ENCODE measurements at places on chromosomes 11 and 22. TPM values are rescaled to one million over a fixed set of nuclear protein-coding genes. Genes with fewer than 3 reads are reported as not detected.

CELSR1 gene
- total RNA-seq, result 1.1 TPM

ARHGAP42 gene
- not detected for total RNA-seq

CCDC87 gene
- total RNA-seq, result 0.25 TPM

SAAL1 gene
- 21.3 TPM for total RNA-seq

C11orf65 gene
- total RNA-seq, result 0.30 TPM

PANX2 gene
- total RNA-seq, result 0.16 TPM

MALAT1 gene
- total RNA-seq, result 31,509 TPM

CD44 gene
- 1,283 TPM for total RNA-seq

GRCh38 chr22:32040324-32040904 is 2.6 kb upstream of the SLC5A1 start:
- no peak for DNase-seq
- H3K27me3 ChIP-seq, result peaks cover 26% of the 10 kb centered on the region
- no peaks in the 10 kb centered on the region for H3K4me1 ChIP-seq
- H3K36me3 ChIP-seq, result no peaks in the 10 kb centered on the region
- H3K27ac ChIP-seq, result no peak overlapping the region
- H3K4me3 ChIP-seq, result no peak overlapping the region

DNA sequence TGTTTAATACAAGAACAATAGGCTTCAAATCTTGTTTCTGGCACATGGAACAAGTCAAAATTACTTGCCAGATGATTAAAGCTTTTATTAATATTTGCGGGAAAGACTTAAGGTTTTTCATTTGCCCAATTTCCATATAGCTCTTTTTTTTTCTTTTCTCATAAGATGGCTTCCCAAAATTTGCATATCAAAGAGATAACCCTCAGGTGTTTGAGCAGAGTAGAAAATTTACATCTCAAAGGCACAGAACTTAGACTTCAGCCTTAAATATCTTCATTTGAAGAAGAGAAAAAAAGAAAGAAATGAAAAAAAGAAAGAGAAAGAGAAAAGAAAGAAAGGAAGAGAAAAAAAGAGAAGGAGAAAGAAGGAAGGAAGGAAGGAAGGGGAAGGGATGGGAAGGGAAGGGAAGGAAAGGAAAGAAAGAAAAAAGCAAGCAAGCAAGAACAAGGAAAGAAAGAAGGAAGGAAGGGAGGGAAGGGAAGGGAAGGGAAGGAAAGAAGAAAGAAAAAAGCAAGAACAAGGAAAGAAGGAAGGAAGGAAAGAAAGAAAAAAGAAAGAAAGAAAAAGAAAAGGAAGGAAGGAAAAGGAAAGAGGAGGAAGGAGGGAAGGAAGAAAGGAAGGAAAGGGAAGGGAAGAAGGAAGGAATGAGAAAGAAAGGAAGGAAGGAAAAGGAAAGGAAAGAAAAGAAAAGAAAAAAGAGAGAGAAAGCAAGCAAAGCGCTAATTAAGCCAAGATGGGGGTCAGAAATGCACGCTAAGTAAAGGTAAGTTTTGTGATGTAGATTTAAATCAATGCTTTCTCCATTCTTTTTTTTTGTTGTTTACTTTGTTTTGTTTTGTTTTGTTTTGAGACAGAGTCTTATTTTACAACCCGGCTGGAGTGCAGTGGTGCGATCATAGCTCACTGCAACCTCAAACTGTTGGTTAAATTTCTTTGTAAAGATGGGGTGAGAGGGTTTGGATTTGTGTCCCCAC is 20.2 kb upstream of the IFITM3 start:
- H3K27ac ChIP-seq, result no peak overlapping the region
- no peak overlapping the region for H3K4me3 ChIP-seq
- DNase-seq, result no peak
- H3K27me3 ChIP-seq, result no peaks in the 10 kb centered on the region
- peaks cover 19% of the 10 kb centered on the region for H3K4me1 ChIP-seq

DNA sequence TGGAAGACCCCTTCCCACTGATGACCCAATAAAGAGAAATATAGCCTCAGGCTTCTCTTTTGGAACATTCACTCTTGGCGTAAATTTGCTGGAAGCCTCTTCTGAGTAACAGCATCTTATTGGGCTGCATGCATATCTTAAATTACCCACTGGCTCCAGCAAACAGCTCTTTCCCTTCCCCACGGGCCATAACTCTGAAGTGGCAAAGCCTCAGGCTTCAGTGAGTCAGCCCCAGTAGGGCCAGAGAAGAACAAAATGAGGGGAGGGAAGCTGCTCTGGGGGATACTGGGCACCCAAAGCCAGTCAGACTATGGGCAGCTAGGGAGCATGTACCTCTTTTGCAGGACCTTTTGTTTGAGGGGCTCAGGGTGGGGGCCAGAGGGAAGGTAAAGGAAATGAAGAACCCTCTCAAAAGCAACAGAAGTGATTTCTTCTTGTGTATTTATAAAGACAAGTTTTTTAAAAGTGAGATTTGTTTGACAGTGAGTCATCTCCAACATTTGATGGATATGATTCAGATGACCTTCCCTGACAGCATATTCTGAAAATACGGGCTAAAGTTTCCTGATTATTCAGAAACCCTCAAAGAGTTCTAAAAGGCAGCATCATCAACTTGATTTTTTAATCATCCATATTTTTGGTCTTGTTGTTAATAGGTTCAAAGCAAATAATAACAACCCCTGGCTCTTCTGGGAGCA is 203.4 kb downstream of the KIF18A start:
- H3K27ac ChIP-seq, result no peak overlapping the region
- H3K4me1 ChIP-seq, result no peaks in the 10 kb centered on the region
- no peak for DNase-seq
- no peaks in the 10 kb centered on the region for H3K36me3 ChIP-seq
- peaks cover 2% of the 10 kb centered on the region for H3K27me3 ChIP-seq

DNA sequence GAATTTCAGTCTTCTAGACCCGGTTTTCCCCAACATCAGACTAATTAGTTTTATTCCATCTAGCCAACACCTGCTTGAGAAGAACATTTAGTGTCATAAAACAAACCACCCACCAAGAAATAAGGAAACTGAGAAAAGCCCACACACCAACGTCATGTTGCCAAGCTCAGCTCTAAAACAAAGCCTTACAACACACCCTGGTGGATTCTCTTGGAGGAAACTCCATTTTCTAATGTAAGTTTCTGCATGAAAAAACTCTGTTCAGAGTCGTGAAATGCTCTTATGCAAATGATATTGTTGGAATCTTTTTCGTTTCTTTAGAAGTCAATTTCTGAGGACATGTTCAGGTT is 105.0 kb upstream of the RAG2 start:
- no peak overlapping the region for H3K27ac ChIP-seq
- no peaks in the 10 kb centered on the region for H3K4me1 ChIP-seq
- no peaks in the 10 kb centered on the region for H3K36me3 ChIP-seq
- no peak overlapping the region for H3K4me3 ChIP-seq
- H3K27me3 ChIP-seq, result peaks cover 3% of the 10 kb centered on the region

DNA sequence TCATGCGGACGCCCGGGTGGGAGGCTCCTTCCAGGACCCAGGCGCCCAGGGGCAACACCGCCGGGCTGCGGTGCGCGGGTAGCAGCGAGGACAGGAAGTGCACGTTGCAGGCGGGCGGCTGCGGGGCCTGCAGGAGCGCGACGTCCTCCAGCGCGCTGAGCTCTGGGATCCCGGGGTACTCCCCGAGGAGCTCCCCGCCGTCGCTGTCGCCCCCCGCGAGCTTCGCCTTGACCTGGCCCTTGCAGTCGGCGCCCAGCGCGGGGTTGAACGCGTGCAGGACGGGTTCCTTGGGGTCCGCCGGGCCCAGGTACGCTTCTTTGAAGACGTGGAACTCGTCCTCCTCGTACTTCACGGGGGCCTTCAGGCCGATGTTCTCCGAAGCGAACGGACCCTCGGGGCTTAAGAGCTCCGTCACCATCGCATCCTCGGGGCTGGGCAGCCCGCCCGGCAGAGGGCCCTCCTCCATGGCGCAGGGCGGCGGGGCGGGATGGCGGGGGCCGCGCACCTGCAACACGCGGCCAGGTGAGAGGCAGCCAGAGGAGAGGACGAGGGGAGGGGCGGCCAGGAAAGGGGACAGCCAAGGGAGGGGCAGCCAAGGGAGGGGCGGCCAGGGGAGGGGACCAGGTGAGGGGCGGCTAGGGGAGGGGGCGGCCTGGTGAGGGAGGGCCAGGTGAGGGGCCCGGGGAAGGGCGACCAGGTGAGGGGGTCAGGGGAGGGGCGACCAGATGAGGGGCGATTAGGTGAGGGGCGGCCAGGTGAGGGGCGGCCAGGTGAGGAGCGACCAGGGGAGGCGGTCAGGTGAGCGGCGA is 921 bp downstream of the TESMIN start:
- no peaks in the 10 kb centered on the region for H3K27me3 ChIP-seq
- peak overlapping the region; percentile 12 for H3K4me3 ChIP-seq
- H3K4me1 ChIP-seq, result peaks cover 18% of the 10 kb centered on the region
- H3K36me3 ChIP-seq, result peaks cover 8% of the 10 kb centered on the region
- DNase-seq, result peak; percentile 35

- peaks cover 32% of the 10 kb centered on the region for H3K4me1 ChIP-seq
- H3K4me3 ChIP-seq, result peak overlapping the region; percentile 88
- H3K27me3 ChIP-seq, result no peaks in the 10 kb centered on the region
- H3K36me3 ChIP-seq, result peaks cover 59% of the 10 kb centered on the region
- H3K27ac ChIP-seq, result peak overlapping the region; percentile 37
Measured at GRCh38 chr11:112085822-112086421, 634 bp downstream of the TIMM8B start.

DNA sequence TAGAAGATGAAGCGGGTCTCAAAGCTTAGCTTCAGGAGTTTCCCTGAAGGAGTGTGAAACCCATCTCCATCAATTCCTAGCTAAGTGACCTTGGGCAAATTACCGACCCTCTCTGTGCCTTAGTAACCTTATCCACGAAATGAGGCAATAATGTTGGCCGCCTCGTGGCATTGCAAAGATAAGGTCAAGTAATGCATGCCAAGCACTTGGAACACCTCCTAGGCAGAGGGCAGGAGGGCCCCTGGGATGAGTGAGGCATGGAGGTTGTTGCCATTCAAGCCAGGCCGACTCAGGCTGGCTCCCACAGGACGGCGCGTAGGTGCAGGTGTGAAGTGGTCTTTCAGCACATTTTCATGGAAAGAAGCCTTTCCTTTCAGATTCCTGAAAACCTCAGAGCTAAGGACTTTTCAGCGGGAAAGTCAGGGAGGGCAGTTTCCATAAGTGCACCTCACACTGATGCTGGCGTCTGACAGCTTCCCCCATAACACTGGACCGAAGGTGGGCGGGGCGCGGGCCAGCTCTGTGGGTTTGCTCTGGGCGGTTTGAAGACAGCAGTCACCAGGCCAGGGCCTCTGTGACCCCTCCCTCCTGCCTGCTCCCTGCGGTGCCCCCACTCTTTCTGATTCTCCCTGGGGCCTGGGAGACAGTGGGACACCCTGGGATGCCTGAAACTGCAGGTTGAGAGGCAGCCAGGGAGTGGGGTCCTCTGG is 25.2 kb downstream of the RPS6KA4 start:
- H3K36me3 ChIP-seq, result no peaks in the 10 kb centered on the region
- no peaks in the 10 kb centered on the region for H3K27me3 ChIP-seq
- DNase-seq, result no peak
- H3K4me3 ChIP-seq, result no peak overlapping the region

DNA sequence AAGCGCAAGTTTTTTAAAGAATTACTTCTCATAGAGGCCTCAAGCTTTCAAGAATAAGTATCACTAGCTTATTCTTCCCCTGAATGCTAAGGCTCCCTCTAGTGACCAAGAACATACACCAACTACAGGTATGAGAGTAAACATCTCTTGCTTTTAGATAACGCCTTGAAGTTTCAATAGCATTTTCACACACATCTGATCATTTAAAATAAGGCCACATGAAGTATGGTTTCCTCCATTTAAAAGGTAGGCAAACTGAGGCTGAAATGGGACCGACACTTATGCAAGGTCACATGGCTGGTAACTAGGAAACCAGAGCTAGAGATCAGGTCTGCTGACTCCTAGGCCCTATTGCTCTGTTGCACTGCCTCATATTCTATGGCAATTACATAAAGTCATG is 66.5 kb downstream of the CCDC34 start:
- no peaks in the 10 kb centered on the region for H3K4me1 ChIP-seq
- H3K27ac ChIP-seq, result no peak overlapping the region
- H3K27me3 ChIP-seq, result no peaks in the 10 kb centered on the region

- no peaks in the 10 kb centered on the region for H3K27me3 ChIP-seq
- no peaks in the 10 kb centered on the region for H3K36me3 ChIP-seq
- peaks cover 16% of the 10 kb centered on the region for H3K4me1 ChIP-seq
- H3K27ac ChIP-seq, result no peak overlapping the region
- H3K4me3 ChIP-seq, result no peak overlapping the region
Measured at GRCh38 chr22:30209642-30210041, 36.9 kb downstream of the LIF start.

GRCh38 chr11:100434821-100435641 is 252.1 kb upstream of the ARHGAP42 start:
- H3K4me3 ChIP-seq, result no peak overlapping the region
- no peaks in the 10 kb centered on the region for H3K27me3 ChIP-seq
- no peak for DNase-seq

- no peak overlapping the region for H3K4me3 ChIP-seq
- H3K36me3 ChIP-seq, result no peaks in the 10 kb centered on the region
- H3K27ac ChIP-seq, result no peak overlapping the region
- no peak for DNase-seq
Measured at GRCh38 chr11:33631749-33632091, 68.9 kb downstream of the C11orf91 start.

DNA sequence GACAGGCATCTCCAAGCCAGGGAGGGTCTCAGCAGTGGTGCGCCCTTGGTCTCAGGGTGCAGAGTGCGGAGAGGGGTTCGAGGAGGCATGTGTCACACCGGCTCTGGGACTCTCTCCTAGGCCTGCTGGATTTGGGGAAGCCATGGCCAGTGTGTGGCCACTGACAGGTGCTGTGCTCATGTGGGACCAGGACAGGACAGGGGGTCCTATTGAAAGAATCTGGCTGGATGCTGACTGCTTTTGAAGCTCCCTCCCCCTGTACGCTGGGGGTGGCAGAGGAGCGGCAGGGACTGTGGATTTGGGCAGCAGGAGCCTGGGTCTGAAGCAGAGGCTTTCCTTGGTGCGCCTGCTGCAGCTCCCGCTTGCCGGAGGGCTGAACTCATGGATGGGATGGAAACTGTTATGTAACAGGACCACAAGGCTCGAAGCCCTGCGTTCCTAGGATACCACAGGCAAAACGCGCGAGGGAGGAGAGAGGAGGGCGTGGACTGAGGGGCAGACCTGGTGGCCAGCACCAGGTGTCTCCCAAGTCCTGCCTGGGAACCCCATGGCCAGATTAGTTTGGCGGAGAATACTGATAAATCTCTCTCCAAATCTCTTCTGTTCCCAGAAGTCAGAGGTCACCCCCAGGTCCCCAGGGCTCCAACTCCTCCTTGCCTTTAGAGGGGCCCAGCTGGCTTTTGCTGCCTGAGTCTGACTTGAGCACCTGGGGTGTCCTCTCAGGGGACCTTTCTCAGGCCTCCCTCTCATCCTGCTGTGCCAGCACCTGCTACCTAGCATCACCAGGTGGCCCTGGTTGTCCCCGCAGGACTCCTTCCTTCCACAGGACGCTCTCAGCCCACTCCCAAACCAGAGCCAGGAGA is 13.8 kb upstream of the TEF start:
- no peak overlapping the region for H3K27ac ChIP-seq
- H3K27me3 ChIP-seq, result no peaks in the 10 kb centered on the region
- DNase-seq, result no peak
- H3K4me3 ChIP-seq, result no peak overlapping the region

GRCh38 chr11:127063241-127063640 is 62.7 kb upstream of the KIRREL3 start:
- no peaks in the 10 kb centered on the region for H3K36me3 ChIP-seq
- no peak for DNase-seq
- no peaks in the 10 kb centered on the region for H3K4me1 ChIP-seq
- H3K27ac ChIP-seq, result no peak overlapping the region
- no peaks in the 10 kb centered on the region for H3K27me3 ChIP-seq
